ENCODE measurements at places on chromosomes 11 and 22.

DNA sequence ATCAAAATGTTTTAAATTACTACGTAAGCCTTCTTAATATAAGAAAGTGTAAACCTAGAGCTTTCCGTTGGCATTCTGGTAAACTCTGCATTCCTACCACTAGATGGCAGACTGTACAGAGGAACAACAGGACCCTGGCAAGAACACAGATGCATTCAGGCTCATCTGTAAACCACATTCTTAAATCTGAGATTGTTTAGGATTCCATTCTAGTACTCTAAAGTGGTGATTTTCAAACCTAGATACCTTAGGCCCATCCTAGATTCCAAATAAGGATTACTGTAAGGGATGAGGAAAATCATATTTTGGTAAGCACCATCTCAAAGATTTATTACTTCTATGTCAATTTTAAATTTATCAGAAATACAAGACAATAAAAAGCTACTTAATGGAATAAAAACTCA, 26.9 kb downstream of the PICALM start:
- DNase-seq = peak; percentile 88

DNA sequence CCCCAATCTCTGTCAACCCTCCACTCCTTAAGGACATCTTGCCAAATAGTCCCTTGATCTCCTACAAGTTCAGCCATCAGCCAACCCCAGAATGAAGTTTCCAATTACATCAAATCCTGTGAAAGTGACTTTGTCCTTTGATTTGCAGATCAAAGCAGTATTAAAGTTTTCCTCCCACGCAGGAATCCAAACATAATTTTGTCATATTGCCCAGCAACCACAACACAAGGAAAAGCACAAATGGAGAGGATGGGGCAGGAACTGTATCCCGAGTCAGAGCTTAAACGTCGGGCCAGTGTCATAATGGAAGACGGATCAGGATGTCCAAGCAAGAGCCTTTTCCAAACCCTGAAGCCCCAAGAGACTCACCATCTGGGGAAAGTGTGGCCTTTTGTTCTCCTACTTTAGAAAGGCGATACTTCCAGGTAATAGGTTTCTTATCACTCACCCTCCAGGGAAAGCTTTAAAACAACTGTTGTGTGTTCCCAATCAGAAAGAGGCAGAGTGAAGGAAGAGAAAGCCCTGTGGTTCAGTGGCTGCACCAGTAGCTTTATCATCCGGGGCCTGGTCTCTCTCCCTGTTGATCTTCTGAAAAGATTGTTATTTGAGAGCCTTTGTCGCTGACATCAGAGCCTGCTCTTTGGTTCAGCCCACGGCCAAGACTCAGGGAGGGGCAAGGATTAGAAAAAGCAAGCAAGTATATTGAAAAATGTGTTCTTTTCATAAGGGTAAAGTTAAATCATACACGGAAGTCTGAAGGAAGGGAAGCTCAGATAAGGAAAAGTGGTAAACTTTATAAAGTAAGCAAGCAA, 41.7 kb downstream of the EXPH5 start:
- peak; percentile 75 for DNase-seq

DNA sequence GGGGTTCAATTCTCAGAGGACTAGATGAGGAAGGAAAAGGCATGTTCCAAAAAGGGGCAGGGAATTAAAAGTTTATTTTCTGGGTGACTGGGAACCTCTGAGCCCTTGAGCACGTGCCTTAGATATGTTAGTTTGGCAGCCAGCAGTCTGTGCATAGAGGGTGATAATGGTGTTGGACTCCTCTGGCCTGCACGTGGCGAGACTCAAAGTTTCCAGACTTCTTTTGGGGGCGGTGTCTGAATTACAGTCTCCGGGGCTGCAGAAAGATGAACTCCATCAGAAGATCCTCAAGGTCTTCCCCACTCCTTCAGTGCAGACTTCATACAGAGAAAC, 861 bp upstream of the ZNRF3 start:
- peak; percentile 80 for DNase-seq

DNA sequence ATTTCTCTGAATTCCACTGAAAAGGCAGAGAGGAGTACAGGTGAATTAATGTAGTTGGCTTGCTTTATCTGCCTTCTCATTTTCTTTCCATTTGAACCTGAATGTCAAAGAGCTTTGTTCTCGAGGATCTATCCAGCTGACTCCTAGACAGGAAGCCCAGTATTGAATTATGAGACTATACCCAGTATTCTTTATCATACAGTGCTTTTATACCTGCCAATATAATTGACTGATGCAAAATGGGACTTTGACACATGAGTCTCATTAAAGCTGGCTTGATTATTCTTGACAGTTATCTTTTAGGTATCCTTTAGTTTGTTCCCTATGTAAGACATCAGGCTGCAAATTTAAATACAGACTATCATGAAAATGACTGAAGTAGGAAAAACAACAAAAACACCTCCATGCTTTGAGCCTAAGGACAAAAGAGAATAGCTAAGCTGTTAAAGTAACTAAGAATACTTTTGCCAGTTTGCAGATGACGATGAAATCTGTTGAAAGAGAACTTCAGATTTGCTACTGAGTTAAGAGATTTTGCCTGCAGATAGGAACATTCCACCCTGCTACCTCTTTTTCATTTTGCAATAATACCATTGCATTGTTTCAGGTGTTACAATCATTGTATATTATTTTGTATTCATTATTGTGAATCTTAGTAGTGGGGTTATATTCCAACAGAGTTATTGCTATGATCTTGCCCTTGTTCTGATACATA, 117.1 kb downstream of the ENTHD1 start:
- no peak for DNase-seq

- no peak for DNase-seq
Measured at GRCh38 chr11:69620683-69621290, 20.2 kb upstream of the CCND1 start.

DNA sequence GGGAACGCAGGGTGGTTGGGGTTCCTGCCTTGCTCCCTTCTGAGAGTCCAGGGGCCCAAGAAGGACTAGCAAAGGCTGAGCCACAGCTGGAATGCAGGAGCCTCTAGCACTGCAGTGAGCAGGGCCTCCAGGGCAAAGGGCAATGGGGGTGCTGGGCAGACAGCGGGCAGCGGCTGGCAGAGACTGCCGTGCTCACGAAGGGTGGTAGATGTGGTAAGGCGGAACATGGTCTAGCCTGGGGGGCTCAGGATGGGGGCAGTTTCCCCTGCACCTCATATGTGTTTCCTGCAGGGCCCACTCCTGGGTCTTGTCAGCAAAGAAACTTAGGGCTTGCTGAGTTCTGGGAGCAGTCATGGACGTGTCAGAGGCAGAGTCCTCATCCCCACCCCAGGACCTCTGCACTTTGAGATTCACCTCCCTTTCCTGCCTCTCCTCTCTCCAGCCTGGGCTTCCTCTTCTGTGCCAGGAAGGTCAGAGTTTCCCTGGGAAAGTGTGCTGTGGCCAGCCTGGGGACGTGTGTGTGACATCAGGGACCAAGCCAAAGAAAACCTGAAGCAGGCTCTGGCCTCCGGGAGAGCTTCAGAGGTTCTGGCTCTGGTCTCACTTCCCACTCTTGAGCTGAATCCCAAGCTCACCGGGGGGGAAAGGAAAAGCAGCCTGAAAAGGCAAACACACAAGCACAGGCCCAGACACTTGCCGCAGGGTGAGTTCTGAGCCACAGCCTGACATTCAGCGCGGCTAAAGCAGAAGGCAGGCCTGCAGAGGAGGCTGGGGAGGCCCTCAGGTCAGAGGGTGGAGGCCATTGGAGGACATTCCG, 4.4 kb downstream of the MOGAT2 start:
- no peak for DNase-seq

DNA sequence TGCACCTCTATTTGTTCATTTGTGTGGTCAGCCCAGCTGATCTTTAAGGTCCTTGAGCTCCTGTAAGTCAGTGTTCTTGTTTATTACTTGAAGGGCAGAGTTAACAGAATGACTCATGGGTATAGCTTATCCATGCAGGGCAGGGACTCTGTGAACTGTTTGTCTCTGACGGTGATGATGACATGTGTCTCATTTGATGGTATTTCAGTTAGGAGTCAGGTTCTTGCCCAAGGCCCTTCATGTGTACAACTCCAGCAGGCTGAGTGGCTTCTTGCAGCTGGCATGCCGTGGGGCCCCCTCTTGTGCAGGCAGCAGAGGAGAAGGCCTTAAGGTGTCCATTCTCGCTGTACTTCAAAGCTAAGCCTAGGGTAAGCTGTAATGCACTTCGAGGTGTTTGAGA, 165.1 kb downstream of the DBX1 start:
- peak; percentile 36 for DNase-seq

DNA sequence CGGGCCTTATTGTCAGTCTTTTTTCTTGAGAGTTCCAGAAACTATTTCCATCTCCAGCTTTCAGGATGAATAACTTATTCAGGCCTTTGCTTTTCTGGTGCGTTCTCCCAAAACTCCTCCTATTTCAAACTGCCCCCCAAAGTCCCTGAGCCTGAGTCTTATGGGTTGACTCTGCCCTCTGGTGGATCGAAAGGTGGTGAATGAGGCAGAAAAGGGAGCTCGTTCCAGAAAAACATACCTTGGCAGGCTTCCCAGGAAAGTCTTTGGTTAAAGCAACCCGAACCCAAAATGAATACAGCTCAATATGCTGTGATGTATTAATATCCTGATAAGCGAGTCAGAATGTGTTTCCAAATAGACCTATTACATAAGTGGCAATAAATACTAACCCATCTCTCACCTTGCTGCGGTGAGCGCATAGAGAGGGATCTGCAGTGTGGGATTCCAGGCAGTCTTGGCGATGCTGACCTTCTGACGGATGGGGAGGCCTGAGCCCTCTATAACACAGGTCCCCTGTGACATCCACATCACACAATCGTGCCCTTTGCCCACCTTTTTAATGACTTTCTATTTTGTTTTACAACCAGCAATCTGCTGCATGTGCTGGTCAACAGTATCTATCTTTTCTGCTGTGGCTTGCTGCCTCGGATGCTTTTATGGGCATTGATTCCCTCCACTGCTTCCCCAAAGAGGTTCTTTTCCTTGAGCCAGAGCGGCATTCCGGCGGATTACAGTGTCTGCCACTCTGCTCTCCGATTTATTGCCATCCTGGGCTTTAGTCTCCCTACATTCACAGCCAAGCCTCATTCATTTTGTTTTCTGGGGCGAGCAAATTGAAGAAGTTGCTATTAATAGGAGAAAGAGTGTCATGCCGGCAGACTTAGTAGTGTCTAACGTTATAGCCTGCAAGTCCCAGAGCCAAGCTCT, 756.8 kb downstream of the NTM start:
- peak; percentile 14 for DNase-seq

All from hematopoietic multipotent progenitor cell treated with erythropoietin and hydrocortisone succinate and interleukin-3 and kit ligand, for 8 days (in vitro differentiated cells).